ENCODE measurements at places on chromosomes 7 and 10. TPM values are rescaled to one million over a fixed set of nuclear protein-coding genes. Genes with fewer than 3 reads are reported as not detected.

The INMT gene
- total RNA-seq: not detected

The RUFY2 gene
- 16.7 TPM for total RNA-seq

The RAB19 gene
- total RNA-seq: not detected

The IFRD1 gene
- total RNA-seq: 60.2 TPM

The TUBGCP2 gene
- 38.6 TPM for total RNA-seq

The TRIM50 gene
- total RNA-seq: not detected

The BHLHA15 gene
- total RNA-seq: not detected

The ADAM12 gene
- 43.4 TPM for total RNA-seq

GRCh38 chr10:19416164-19416563 lies 367.6 kb downstream of the MALRD1 start:
- DNase-seq: no peak

DNA sequence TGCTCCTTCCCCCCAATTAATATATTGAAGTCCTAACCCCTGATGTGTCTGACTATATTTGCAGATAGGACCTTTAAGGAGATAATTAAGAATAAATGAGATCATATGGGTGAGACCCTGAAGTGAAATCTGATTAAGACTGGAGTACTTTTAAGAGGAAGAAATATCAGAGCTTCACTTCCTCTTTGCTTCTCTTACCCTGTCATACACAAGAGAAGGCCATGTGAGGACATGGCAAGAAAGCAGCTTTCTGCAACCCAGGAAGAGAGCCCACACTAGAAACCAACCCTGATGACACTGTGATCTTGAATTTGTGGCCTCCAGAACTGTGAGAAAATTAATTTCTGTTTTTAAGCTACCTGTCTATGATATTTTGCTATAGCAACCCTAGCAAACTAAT lies 44.2 kb downstream of the JMJD1C start:
- DNase-seq: no peak

GRCh38 chr10:132539894-132540293 lies 2.3 kb downstream of the INPP5A start:
- DNase-seq: no peak

- DNase-seq: no peak
These were observed 5.0 kb downstream of the NEBL start for GRCh38 chr10:20892011-20892585.

- no peak for DNase-seq
These were observed 154.4 kb downstream of the JAZF1 start for GRCh38 chr7:28026237-28026636.

- no peak for DNase-seq
These were observed 123.1 kb upstream of the RHEB start for GRCh38 chr7:151642746-151643145.

DNA sequence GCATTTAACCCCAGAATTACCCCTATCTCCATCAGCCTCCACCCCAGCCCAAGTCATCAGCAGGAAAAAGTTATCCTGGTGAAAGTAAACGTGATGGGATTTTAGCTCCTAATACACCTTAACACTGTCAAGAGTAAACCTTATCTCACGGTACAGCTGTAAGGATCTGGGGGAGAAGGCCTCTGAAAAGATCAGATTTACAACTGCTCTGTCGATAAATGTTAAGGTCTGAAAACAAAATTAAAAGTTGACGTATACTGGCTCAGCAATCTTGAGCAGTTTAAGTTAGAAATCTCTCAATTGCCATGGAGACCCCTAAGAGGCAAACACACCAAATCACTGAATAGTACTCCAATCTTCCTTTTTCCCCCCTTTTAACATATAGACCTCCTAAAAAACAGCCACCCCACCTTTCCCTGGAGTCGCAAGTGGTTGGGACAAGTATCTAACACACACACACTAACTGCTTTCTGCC lies 6.1 kb downstream of the SKAP2 start:
- DNase-seq: no peak

- DNase-seq: peak; percentile 93
These were observed 149.6 kb downstream of the BICC1 start for GRCh38 chr10:58662314-58662713.

- no peak for DNase-seq
These were observed 60.9 kb upstream of the ADRB1 start for GRCh38 chr10:113982769-113983168.

DNA sequence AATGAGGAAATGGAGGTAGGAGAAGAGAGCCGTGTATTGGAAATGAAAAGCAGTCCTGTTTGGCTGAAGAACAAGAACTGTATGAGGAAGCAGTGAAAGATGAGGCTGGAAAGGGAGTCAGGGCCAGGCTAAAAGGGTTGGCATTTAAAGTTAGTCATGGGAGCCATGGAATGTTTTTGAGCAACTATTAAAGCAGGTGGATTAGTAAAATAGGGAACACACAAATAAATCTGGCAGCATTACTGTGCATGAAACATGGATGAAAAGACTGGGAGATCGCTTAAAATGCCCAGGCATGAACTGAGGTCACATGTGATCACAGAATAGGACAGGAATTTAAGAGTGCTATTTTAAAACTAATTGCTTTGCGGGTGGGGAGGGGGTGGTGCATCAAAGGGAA lies 1.4 kb upstream of the IFRD1 start:
- DNase-seq: peak; percentile 15

GRCh38 chr7:158206341-158206740 lies 381.3 kb downstream of the PTPRN2 start:
- no peak for DNase-seq

DNA sequence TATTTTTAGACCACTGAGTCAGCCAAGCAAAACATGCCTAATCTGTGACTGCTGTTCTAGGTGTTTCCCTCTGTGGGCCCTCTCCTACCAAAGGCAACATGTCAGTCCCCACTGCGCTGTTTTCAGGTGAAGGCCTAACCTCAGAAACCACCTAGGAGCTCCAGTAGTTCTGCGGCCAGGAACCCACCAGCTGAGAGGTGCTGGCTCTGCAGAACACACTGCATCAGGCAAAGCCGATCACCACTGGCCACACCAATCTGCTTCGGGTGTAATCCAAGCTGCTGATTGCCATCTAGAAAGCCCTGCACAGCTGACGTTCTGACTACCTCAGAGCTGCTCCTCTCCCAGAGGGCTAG lies 14.9 kb downstream of the CAMK2G start:
- DNase-seq: no peak

GRCh38 chr10:10776363-10776762 lies 241.3 kb upstream of the CELF2 start:
- DNase-seq: no peak
